ENCODE measurements at places on chromosomes 4 and X. TPM values are rescaled to one million over a fixed set of nuclear protein-coding genes. Genes with fewer than 3 reads are reported as not detected.

FAM120C gene
- 9.8 TPM for total RNA-seq

PF4V1 gene
- total RNA-seq: not detected

EGFL6 gene
- 12.5 TPM for total RNA-seq

F9 gene
- total RNA-seq: not detected

DIPK2B gene
- total RNA-seq: 30.2 TPM

ASB11 gene
- total RNA-seq: 43.3 TPM

MAGEB2 gene
- total RNA-seq: not detected

ACTRT1 gene
- total RNA-seq: not detected

Data from tongue (tissue), 3 donors.